ENCODE measurements at places on chromosomes 5 and 9.

GRCh38 chr5:141617682-141618029 is 1.1 kb downstream of the DIAPH1 start:
- no peak for DNase-seq

DNA sequence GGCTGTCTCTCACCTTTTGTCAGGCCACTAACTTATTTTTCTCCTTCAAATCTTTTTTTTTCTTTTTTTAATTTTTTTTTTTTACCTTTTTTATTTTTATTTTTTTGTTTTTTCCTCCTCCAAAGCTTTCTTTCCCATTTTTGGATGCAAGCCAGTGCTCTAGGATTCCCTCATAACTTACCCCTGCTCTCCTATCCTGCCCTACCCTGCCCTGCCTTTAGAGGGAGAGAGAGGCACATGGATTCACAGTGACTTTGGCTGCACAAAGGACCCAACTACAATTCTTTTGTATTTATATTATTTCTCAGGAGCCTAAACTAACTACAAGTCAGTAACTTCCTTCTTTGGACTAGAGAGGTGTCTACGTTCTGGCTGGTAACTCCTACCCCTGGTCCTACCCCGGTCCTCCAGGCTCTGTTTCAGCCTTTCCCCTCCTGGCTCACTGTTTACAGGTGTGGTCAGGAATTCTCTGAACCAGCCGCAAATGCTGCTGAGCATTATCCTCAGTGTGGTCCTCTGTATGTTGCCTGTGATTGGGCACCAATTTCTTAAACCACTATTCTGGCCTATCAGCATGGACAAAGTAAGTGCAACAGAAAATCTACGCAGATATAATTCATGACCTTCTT is 8.4 kb upstream of the RUSC2 start:
- no peak for DNase-seq

DNA sequence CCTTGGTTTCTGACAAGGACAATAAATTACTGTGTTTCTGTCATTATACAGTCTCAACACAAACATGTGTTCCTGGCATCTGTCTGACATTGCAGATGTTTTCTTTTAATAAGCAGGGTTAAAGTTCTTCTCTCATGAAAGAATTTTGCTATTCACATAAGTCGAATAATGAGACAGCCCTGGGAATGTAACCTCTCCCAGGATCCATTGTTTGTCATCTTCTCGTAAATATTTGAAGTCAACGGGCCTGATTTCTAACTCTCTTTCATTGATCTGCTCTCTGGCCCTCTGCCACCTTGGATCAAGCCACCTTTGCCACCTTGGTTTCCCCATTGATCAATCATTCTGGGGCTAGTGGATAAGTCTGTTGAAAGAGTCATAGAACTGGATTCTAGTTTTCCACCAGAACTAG is 12.9 kb upstream of the CAST start:
- no peak for DNase-seq

- no peak for DNase-seq
Observed at GRCh38 chr5:38556599-38557307, at the start of gene LIFR. LIFR (minus strand) TSS chr5:38556646; CDS start chr5:38530647, 25,999 bp downstream.

GRCh38 chr5:68793993-68794392 is 299.8 kb upstream of the SLC30A5 start:
- DNase-seq = no peak

GRCh38 chr9:6616951-6617602 is 28.5 kb downstream of the GLDC start:
- no peak for DNase-seq

GRCh38 chr5:114467729-114468128 is 105.9 kb downstream of the KCNN2 start:
- no peak for DNase-seq

DNA sequence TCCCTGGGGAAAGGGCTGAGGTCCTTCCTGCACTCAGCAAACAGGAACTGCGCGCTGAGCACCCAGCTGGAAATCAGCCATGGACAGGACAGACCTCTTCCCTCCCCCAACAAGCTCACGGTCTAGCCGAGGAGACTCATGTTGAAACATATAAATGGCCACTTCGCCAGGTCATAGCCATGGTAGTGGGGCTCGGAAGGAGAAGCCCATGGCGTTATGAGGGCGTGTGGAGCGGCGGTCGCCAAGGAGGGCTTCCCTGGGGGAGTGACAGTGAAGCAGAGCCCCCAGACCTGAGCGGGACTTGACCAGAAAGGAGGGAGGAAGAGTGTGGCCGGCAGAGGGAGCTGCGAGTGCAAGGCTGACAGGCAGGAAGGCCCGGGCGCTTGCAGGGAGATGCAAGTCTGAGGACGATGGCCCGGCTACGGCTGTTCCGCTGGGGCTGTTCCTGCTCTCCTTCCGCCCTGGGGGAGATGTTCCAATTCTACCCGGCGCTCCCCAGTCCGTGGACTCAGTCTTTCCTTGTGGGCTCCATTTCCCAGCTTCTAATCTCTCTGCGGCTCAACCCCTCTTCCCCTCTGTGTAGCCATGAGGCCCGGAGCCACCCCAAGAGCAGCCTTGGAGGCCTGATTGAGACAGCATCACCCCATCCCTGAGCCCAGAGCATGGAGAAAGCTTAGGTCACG is 43.9 kb upstream of the PRRC2B start:
- peak; percentile 57 for DNase-seq

GRCh38 chr9:18010492-18010891 is 431.6 kb downstream of the SH3GL2 start:
- DNase-seq = no peak

DNA sequence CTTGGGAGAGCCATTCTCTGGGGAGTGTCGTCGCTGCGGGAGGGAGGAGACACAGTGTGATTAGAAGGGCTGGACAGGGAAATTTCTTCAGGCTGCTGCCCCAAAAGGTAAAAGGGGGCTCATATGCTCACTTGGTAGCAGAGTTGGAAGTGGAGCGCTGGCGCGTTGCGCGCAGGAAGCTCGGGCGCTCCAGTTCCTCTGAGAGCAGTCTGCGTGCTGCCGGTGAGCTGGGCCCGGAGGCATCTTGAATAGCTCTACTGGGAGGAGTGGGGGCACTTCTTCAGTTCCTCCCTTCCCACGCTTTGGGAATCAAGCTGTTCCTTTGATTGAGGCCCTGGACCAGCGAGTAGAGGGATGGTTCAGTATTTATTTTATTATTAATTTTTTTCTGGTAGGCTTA is 2.7 kb downstream of the RXFP3 start:
- no peak for DNase-seq

GRCh38 chr5:72125941-72126620 is 18.8 kb downstream of the MAP1B start:
- DNase-seq = no peak

GRCh38 chr9:35140093-35140492 is 21.7 kb upstream of the UNC13B start:
- DNase-seq = no peak

GRCh38 chr9:18014556-18014955 is 435.7 kb downstream of the SH3GL2 start:
- DNase-seq = no peak

- DNase-seq = no peak
Observed at GRCh38 chr9:7086389-7086788, 328.6 kb downstream of the KDM4C start.

DNA sequence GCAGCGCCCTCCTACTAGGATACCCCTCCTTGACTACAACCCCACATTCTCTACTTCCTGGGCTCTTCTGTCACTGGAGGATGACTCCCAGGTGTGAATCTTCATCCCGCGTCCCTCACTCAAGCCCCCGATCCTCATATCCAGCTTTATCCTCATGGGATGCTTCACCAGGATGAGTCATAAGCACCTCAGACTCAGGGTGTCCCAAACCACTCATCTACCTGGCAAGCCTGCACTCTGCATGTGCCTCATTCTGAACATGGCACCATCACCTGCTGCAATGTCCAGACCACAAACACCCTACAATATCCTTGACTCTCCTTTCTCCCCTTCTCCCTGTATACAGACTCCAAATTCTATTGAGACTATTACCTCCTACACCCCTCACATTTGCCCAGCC is 1.5 kb upstream of the TGFBI start:
- no peak for DNase-seq

DNA sequence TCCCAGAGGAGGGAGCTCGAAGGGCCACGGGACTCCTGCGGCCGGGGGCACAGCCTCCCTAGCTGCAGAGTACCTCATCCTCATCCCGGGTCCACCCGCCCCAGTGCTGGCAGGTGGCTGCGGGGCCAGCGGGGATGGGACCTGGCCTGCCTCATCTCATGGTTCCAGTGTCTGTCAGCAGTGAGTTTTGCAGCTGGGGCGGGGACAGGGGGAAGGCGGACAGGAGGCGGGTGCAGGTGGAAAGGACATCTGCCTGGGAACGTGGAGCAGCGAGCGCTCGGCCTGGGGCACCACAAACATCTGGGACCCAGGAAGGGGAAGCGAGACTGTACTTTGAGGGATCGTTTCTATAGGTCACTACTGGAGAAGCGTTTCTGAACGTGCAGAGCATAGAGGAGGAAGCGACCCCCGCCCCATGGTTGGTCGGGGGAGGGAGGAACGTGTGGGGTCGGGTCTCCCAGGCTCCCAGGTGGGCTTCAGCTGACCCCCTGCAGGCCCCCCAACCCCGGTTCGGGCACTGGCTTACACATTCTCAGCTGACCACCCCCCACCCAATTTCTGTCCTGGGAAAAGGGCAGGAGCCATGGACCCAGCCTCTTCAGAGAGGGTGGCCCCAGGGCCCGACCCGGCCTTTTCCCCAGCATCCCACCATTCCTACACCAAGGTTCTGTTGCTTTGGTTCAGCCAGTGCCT is 56.5 kb upstream of the NOTCH1 start:
- no peak for DNase-seq

- DNase-seq = no peak
Observed at GRCh38 chr5:10489810-10490426, 48.2 kb downstream of the ROPN1L start.

DNA sequence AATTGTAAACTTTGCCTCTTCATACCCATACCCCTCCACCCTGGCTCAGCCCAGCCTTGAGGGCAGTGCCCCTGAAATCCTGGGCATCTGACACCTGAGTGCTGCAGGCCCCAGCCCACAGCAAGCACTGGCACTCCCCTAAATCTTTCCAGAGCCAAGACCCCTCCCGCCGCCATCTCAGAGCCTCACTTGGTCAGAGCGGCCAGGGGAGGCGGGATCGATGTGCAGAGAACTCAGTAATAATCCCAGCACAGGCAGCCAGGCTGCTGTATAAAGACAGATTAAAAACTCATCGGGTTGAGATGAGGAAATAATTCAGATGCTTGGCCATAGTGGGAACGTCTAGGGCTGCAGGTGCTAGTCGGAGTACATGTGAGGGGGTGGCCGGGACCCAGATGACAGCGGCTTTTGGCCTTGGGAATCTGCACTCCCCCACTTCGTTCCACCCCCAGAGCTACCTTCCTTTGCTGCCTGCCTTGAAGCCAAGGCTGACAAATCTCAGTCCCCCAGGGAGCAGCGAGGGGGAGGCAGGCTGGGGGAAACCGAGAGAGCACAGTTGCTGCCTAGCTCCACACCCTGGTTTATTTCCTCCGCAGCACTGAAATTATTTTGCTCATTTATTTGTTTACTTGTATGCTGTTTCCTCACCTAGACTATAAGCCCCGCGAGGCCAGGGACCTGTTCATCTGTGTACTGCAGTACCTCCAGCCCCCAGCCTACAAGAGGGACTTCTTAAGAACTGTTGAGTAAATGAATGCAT is 19.5 kb upstream of the ARAP3 start:
- no peak for DNase-seq

DNA sequence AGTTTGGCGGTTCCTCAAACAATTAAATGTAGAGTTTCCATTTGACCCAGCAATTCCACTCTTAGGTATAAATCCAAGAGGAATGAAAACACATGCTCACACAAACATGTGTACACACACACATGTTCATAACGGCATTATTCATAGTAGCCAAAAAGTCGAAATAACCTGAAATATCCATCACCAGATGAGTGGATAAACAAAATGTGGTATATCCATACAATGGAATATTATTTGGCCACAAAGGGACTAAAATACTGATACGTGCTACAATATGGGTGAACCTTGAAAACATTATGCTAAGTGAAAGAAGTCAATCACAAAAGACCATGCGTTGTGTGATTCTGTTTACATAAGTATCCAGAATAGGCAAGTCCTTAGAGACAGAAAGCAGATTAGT is 8.7 kb downstream of the RGS3 start:
- DNase-seq = no peak

GRCh38 chr9:121698627-121699570 is 47.5 kb downstream of the DAB2IP start:
- no peak for DNase-seq

DNA sequence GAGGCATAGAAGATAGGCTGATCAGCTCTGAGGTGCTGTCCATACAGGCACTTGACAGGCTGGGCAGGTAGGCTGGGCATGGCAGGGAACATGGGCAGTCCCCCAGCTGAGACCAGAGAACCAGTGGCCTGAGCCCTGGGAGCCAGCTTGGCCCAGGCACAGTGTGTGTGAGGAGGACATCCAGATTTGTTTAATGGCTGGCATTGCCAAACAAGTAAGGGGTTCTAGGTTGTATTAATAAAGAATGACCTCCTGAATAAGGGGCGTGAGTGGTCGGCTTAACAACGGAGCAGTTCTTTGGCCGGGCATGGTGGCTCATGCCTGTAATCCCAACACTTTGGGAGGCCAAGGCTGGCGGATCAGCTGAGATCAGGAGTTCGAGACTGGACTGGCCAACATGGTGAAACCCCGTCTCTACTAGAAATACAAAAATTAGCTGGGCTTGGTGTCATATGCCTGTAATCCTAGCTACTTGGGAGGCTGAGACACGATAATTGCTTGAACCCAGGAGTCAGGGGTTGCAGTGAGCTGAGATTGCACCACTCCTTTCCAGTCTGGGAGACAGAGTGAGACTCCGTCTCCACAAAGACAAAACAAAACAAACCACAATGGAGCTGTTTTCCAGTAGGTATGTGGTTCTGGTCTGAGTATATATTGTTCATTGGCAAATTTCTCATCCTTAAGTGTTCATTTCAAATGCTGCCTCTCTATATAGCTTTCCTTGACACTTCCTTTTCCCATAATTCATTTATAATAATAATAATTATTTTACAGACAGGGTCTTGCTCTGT is 56.2 kb downstream of the ANGPTL2 start:
- DNase-seq = no peak

GRCh38 chr9:111094433-111094924 is 56.2 kb upstream of the LPAR1 start:
- no peak for DNase-seq

- no peak for DNase-seq
Observed at GRCh38 chr9:101495810-101496209, 37.8 kb upstream of the RNF20 start.

GRCh38 chr5:14906628-14907027 is 35.0 kb upstream of the ANKH start:
- no peak for DNase-seq

GRCh38 chr9:34654323-34655051 is 2.5 kb downstream of the IL11RA start:
- DNase-seq = peak; percentile 93

- no peak for DNase-seq
Observed at GRCh38 chr5:123722451-123722850, 210.5 kb downstream of the CSNK1G3 start.

- DNase-seq = no peak
Observed at GRCh38 chr9:136915632-136916329, 28.8 kb downstream of the FBXW5 start.

GRCh38 chr5:142872795-142873194 is 102.6 kb downstream of the ARHGAP26 start:
- DNase-seq = no peak

- no peak for DNase-seq
Observed at GRCh38 chr5:133751846-133752245, 139.5 kb upstream of the FSTL4 start.
